ENCODE measurements at places on chromosomes 7 and 10.

- no peak for DNase-seq
These were observed 140.4 kb downstream of the ZMYND11 start for GRCh38 chr10:275680-276079.

DNA sequence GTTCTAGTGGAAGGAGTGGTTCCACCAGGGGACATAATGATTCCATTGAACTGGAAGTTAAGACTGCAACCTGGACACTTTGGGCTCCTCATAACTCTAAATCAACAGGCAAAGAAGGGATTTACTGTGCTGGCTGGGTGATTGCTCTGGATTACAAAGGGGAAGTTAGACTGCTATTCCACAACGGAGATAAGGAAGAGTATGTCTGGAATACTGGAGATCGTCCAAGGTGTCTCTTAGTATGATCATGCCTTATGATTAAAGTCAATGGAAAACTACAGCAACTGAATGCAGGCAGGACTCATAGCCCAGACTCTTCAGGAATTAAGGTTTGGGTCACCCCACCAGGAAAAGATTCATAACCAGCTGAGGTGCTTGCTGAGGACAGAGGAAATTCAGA is 310.6 kb upstream of the MGMT start:
- no peak for DNase-seq

DNA sequence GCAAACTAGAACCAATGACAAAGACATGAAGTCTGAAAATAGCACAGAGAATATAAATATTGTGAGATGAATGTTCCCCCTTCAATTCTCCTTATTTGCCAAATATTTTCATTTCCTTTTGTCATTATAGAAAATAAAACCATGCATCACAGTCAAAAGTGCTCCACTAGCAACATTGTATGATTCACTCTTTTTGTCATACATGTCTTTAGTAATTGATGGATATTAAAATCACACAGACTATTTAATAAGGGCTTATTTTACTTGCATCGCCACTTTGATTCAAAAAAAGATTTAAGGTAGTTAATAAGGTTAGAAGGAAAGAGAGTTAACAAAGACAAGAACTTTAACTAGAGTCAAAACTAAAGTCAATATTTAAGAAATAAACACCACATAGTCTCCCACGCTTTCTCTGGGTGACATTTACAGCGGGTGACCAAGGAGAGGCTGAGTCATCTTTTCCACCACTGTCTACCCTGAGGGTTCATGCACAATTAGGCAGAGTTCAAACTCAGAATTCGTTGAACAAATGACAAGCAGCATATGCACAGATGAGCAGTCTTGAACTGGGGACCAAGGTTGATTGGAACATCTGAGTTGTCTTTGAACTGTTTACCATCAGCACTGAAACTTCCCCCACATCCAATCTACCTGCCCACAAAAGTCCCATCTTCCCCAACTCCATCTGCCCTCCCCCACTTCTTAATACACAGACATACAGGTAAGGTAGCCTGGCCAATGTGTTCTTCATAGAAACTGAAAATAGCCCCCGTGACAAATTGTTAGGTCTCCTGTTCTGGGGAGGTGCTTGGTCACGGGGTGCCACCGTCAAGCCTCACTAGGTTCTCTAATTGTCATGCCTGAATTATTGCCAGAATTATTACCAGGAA is 42.5 kb downstream of the C7orf25 start:
- no peak for DNase-seq

DNA sequence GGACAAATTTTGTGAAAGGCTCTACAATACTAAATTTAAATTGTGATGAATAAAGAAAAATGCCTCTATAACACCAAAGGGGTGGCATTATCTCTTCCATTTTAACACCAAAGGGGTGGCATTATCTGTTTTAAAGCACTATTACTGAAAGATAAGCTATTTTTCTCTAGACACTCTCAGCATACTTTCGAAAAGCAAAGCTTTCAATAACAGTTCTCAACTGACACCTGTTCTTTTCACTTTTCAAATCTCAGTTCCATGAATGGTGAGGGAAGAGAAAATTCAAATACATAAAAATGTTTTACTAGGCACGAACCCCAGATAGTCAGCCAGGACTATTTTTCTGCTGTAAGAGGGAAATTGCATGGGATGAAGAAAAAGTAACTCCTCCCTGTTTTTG is 103.8 kb downstream of the CPEB3 start:
- DNase-seq = no peak
